BJ (cell line): ENCODE measurements at places on chromosomes 4 and X.

GRCh38 chr4:144209491-144209890 lies 69.0 kb upstream of the GYPA start:
- DNase-seq: no peak

GRCh38 chr4:8847764-8848163 lies 23.9 kb downstream of the HMX1 start:
- no peak for DNase-seq

DNA sequence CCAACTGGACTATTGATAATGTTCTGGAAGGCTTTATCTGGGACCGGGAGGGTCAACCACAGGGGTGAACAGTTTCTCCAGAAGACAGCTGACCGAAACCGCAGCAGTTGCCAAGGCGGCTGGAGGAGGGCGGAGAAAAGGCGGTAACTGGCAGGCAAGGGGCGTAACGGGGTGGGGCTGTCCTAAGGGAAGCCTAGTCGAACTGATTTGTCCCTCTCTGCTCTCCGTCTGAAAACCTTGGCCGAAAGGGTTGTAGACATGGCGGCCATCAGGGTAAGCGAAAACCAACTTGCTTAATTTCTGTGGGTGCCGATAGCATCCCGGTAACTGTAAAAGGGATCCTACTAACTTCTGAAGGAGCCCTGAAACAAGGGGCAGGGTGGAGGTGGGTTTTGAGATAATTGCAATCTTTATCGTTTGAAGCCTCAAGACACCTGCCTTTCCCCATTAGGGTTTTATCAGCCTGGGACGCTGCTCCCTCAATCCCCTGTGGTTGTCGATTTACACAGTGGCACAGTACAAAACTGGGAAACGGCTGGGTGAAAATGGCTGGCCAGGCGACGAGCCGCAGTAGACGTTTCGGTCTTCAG lies at the start of gene APOOL:
Gene APOOL, plus strand, starts transcription at position 223 of the 590 bp plus-strand sequence. Its CDS starts 36 bp downstream, at position 259.
- peak; percentile 37 for DNase-seq

- no peak for DNase-seq
Measured at GRCh38 chrX:109533005-109533404, 3.6 kb upstream of the NXT2 start.

DNA sequence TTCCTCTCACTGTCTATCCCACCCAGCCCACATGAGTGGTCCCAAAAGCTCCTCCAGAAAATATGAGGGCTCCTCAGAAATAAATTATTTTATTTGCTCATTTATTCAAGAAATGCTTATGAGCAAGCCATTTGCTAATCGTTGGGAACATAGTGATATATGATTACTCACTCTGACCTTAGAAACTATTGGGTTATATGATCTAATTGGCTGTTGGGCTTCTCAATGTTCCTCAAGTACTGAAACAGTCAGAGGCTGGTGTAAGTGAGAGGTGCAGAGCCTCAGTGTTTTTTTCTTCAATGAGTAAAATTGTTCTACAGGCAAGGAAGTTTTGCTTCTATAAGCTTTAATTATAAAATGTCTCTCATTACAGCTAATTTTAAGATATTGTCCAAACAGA lies 893.8 kb upstream of the INTU start:
- no peak for DNase-seq

- DNase-seq: peak; percentile 95
Measured at GRCh38 chr4:54281054-54281766, 52.1 kb downstream of the PDGFRA start.

DNA sequence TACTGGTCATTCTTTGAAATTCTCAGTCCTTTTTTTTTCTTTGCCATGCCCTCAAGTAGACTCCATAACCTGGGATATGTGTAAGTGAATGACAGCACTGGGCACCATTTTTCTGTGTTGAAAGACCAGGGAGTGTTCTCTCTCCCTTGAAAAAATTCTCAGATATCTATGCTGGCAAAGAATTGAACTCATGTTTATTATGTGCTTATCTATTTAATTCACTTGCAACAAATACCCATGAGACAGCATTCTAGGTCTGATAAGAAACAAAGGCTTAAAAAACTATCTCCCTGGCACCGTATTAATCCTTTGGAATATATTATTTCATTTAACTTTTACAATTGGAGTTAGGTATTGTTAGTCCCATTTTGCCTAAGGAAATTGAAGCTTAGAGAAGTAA lies 36.7 kb downstream of the LARP7 start:
- DNase-seq: no peak

- no peak for DNase-seq
Measured at GRCh38 chrX:55695227-55696018, 22.1 kb upstream of the RRAGB start.

DNA sequence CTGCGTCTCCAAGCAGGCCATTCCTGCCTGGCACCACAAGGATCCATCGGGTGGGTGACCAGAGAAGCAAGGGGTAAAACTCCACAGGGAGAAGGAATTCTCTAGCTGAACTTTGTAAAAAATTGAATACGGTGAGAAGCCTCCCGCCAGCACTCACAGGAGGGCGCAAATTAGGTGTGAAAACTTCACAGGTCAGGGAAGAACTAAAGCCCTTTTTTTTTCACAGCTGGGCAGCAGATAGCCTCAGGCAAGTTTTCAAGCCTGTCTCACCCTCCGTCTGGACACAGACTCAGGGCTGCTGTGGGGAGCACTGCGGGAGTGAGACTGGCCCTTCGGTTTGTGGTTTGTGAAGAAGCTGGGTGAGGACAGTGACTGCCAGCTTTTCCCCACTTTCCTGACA lies 224.1 kb upstream of the FGF16 start:
- no peak for DNase-seq

- no peak for DNase-seq
Measured at GRCh38 chr4:88865046-88865445, 167.4 kb upstream of the NAP1L5 start.

GRCh38 chrX:105872941-105873340 lies 50.6 kb downstream of the NRK start:
- DNase-seq: no peak

DNA sequence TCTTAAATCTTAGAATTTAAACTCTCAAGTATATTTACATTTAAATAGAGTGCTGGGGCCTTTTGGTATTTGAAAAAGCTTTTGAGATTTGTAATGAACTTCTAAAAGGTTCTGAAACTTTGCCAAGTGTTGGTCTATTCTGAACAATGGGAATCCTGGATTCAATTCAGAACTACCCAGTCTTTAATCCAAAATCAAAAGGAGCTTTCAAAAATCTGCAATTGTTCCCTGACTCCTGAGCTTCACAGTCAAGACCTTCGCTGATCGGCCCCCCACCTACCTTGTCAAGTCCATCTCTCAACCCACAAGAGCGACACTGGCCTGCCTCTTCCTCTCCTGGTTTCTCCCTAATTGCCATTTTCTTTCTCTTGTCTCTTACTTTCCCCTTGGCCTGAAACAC lies 666.1 kb upstream of the BOD1L1 start:
- no peak for DNase-seq

DNA sequence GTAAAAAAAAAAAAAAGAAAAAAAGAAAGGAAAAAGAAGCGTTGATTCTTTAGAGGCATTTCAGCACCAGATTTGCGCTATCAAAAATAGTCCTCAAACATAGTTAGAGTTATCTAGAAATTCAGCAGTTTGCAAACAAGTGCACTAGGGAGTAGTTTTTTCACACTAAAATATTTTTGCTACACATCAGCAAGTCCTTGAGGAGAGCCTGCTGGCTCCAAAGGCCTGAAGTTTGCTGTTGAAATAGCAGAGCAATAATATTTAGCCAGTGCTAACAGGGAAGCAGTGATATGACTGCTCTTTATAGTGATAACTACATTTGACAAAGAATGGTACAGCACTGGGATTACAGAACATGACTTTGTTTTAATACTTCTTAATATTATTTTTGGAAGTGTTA lies 472.2 kb downstream of the PCDH7 start:
- DNase-seq: no peak

- no peak for DNase-seq
Measured at GRCh38 chr4:145731028-145731427, 51.1 kb downstream of the C4orf51 start.

- no peak for DNase-seq
Measured at GRCh38 chr4:12595986-12596385, 888.2 kb downstream of the RAB28 start.

GRCh38 chr4:150087006-150087405 lies 8.8 kb downstream of the DCLK2 start:
- no peak for DNase-seq

- no peak for DNase-seq
Measured at GRCh38 chr4:81732980-81733379, 261.3 kb upstream of the RASGEF1B start.
